ENCODE measurements at places on chromosomes 2 and 18.
A peak's percentile ranks its signal among the peaks of the same experiment; 100 is the strongest.

- no peak for DNase-seq
Measured at GRCh38 chr2:6945087-6945813, 28.0 kb downstream of the RNF144A start.

DNA sequence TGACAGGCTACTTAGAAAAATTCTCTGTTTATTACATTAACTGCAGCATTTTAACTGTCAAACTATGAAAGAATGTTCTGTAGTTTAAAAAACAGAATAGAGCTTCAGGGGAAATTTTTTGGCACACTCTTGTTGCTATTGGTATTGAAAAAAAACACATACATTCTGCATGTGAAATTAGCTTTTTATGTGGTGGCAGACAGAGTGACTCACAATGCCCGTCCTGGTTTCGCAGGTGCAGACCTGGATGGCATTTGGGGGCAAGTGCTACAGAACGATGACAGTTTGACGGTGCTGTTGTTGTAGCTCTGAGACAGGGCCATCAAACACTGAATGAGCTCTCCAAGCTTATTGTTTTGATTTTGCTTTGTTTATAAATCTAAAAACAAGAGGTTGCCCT lies 105.0 kb upstream of the MAP3K20 start:
- DNase-seq, result peak; percentile 7

GRCh38 chr2:58870704-58871103 lies 629.6 kb upstream of the FANCL start:
- no peak for DNase-seq

- DNase-seq, result no peak
Measured at GRCh38 chr2:31066086-31066485, 72.2 kb downstream of the GALNT14 start.

- no peak for DNase-seq
Measured at GRCh38 chr2:35343135-35343534, 1012.4 kb upstream of the CRIM1 start.

GRCh38 chr2:45889620-45890370 lies 238.3 kb downstream of the PRKCE start:
- DNase-seq, result no peak

DNA sequence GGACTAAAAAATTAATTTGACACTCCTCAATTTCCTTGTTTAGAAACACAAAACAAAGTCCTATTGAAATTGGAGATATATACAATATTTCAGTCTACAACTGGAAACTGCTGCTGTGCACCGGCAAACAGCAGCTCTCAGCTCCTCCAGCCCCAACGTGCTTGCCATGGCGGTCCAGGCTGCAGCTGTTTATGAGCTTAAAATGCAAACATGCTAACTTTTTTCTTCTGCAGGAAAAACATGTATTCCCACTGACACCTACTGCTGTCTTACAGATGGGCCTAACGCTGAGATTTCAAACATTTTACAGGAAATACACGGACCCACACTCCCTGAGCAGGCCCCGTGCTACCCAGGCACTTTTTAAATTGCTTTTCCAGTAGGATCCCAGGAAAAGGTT lies 195.5 kb downstream of the BCL11A start:
- no peak for DNase-seq

GRCh38 chr2:157840568-157841156 lies 35.5 kb downstream of the ACVR1 start:
- DNase-seq, result no peak

GRCh38 chr2:120308038-120308910 lies 37.7 kb upstream of the INHBB start:
- no peak for DNase-seq

- no peak for DNase-seq
Measured at GRCh38 chr2:236616624-236617023, 47.0 kb downstream of the ACKR3 start.

DNA sequence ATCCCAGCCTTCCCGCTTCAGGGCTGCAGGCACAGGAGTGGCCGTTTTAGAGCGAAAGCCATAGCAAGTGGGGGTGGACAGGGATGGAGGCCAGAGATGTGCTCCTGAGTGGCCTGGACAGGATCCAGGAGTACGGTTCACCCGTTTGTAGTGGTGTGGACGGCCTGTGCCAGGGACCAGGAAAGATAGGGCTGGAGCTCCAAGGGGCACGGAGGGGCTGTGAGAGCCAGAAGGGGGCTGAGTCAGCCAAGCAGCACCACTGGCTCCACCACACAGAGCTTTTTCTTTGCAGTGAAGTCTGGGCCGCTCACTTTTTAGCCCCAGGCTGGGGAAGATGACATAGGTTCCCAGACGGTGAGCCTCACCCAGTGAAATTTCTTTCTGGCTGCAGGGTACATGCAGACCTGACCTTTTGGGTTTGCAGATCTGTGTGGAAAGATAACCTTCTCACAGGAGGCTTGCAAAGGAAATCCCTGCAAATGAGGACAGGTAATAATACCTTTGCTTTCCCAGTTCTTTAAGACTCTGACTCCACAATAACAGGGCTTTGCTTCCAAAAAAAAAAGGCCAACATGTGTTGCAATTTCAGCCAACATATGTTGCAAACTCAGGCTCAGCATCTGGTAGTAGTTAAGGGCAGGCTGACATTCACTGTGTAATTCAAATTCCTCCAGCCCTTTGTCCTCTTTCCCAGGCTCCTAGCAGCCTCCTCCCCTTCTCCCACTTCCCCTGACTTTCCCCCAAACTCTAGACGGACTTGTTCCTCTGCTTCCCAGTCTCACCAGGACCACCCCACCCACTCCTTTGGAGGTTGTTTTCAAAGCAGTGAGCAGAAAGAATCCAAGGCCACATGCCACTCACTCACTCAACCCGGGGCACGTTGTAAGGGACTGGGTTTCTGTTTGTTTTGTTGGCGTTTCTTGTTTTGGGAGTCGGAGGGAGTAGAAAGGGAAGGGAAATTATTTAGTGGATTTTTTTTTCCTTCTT lies 20.3 kb upstream of the LAPTM4A start:
- DNase-seq, result no peak

GRCh38 chr2:211062297-211062612 lies 505.9 kb downstream of the CPS1 start:
- DNase-seq, result no peak

DNA sequence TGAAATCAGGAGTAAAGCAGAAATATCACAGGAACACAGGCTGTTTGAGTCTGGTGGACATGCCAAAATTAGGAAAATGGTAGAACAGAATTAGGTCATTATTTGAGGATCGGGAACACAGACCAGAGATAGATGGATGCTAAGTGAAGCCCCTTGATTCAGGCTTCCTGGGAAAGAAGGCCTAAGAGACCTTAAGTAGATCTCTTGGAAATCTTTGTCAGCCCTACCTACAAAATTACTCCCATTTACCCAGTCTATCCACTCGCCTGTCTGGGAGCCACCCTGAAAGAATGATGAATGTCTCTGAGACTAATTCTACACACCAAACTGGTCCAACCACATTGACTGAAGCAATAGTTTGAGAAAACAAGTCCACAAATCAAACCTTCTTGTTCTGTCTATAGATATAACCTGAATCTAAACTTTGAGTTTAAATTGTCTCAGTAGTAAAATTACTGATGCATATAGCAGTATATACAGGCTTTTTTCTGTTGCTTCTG lies 36.6 kb upstream of the TANK start:
- no peak for DNase-seq

- no peak for DNase-seq
Measured at GRCh38 chr2:852168-852567, 98.5 kb upstream of the SNTG2 start.

GRCh38 chr18:27763936-27764335 lies 413.0 kb downstream of the CDH2 start:
- no peak for DNase-seq

- no peak for DNase-seq
Measured at GRCh38 chr2:217632043-217632442, 370.8 kb downstream of the TNS1 start.

GRCh38 chr18:35777039-35777438 lies 195.4 kb upstream of the RMP24 start:
- DNase-seq, result no peak

DNA sequence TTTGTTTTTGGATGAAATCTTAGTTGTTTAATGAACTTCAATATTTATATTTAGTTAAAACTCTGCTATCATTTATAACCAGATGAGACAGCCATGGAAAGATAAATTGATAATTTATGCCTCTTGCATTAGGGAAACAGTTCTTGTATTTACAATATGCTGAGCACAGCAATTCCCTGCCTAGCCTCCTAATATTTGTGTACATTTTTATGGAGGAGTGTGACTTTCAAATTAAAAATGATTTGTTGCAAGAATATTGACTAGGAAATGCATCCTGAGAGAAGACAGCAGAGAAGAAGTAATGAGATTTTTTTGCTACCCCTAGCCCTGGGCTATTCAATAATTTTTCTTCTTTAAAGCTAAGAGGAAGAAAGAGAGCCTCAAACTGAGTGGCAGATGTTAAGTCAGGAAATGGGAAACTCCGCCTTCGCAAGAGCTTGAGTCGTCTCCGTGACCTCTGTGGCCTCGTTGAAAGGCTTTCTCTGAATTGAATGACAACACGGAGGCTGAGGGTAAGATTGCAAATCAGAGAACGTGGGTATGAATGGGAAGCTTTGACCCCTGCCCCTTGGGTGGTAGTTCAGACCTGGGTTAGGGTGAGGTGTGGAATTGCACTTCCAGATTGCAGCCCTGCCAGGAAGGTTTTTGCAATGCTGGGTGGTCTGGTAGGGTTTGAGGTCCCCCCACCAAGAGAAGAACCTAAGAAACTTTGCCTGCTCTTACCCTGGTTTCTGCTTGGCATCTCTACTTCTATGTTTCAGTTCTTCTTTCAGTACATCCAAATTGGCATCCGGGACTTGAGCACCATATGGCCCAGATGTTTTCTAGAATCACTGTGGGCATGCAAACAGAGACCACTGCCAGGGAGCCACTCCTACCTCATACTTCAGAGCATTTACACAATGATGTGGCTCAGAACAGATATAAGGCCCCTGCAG lies 210.3 kb upstream of the RBMS1 start:
- peak; percentile 3 for DNase-seq

DNA sequence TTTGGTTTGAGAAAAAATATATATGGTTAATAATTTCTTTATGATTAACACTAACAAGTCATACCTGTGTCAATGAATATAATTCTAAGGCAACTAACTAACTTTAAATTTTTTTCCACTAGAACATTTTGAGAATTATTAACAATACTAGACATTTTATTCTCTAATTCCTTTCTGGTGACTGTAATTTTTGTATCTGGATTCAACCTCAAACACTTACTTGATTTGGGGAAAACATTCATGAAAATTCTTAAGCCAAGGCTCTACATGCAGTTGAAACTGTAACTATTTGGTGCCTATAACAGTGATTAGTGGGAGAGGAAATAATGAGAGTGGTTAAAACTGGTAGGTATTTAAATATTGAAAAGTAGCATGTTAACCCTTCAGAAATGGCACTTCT lies 546.5 kb upstream of the KLHL29 start:
- no peak for DNase-seq

DNA sequence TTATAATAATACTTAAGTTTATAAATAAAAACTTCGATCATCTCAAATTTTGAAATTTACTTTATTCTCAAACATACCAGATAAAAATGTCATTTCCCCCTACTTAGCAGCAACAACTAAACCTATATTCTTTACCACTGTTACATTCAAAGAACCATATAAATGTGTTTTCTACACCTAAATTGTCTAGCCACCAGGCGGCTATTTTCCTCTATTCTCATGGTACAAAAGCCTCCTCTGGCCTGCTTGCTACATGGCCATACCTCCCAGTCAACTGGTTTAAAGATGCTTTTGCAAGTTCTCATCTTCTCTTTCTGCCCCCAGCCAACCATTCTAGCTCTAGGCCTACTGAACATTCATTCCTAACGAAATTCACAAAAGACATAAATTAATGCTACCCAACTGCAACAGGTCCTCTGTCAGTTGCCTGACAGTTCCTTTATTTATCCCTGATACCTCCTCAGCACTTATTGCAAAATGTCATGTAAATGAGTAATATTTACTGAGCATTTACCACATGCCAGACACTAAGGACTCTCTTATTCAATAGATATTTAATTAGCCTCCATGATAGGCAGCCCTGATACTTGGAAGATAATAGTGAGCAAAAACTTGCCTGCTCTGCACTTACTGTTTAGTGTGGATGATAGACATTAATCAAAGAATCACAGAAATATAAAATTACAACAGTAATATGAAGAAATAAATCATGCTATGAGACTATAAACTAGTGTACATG lies 5.0 kb downstream of the C1D start:
- DNase-seq, result no peak

GRCh38 chr2:232342635-232343565 lies 35.7 kb upstream of the ALPP start:
- no peak for DNase-seq

DNA sequence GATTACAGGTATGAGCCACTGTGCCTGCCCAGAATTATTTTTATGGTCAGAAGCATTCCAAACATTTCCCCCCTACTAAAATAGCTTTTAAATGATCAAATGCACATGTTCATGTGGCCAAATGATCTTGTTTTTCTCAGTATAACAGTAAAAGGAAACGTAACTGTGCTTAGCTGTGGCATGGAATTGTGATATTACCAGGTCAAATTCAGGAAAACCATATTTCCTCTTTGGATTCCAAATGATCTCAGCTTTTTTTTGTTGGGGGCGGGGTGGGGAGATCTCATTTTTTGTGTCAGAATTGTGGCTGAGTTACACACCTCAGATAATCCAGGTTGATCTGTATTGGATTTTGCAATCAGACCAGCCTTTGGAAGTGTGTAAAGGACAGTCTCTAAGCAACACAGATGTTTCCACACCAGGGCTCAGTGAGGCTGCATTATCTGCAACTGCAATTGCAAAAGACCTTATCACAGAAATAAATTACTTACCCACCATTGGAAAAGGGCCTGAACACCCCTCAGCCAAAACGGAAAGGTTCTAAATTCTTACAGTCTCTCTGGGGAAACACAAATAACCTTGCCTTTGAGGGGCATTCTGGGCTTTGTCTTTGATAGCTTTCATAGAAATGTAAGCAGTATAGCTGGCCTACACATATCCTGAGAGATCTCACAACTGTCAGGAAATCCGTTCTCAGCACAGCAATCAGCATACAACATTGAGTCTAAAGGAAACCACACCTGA lies 8.4 kb downstream of the CASP10 start:
- no peak for DNase-seq

- no peak for DNase-seq
Measured at GRCh38 chr2:238104691-238105371, 4.7 kb downstream of the ESPNL start.

DNA sequence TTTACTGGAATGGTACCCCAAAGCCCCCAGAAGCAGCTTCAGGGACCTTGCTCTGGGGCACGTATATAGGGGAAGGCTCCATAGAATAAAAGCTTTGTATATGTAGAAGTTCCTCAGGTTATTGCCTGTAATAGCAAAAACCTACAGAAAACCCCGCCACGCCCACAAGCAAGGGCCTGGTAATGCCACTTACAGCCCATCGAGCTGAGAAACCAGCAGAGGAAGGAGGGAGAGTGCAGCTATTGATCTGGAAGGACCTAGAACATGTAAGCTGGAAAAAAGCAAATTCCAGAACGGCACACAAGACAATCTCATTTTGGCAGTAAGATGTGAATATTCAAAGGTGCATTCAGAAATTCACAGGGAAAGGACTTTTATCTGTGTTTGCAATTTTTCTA lies 15.8 kb downstream of the HS1BP3 start:
- DNase-seq, result no peak

- DNase-seq, result no peak
Measured at GRCh38 chr2:147460155-147460554, 384.7 kb upstream of the ACVR2A start.

- DNase-seq, result no peak
Measured at GRCh38 chr2:141929331-141930252, 201.2 kb downstream of the LRP1B start.

Data from stimulated activated CD4-positive, alpha-beta T cell treated with anti-CD3 and anti-CD28 coated beads, Interleukin-12 subunit alpha, Interleukin-12 subunit beta, amount 100 ng/mL, for 24 hours (primary cell).